ENCODE measurements at places on chromosomes 12 and 14.

GRCh38 chr12:101803978-101804377, 26.8 kb downstream of the GNPTAB start:
- no peak for DNase-seq

DNA sequence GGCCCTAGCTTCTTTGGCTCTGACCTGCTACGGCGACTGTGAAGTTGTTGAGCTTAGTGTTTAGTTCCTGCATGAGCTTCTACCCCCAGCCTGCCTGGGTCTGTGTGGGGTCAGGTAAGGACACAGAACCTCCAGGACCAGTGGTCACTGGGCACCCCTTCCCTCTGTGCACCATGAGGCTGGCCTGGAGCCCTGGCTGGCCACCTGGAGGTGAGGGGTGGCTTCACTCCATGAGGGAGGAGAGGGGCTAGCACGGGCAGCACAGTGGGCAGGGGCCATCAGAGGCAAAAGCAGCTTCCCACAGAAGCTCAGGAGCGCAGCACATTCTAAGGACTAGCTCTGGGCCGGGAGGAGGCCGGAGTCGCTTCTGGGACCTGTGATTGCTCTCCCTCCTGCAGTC, 36.7 kb downstream of the CCDC92 start:
- DNase-seq, result no peak

GRCh38 chr12:18753481-18754123, 15.7 kb downstream of the CAPZA3 start:
- DNase-seq, result no peak

GRCh38 chr14:23056145-23056955, 970 bp downstream of the CDH24 start:
- peak; percentile 84 for DNase-seq

- no peak for DNase-seq
Measured at GRCh38 chr12:42056130-42056529, 88.5 kb downstream of the GXYLT1 start.

- DNase-seq, result no peak
Measured at GRCh38 chr14:93926245-93926872, 785 bp upstream of the FAM181A start.

DNA sequence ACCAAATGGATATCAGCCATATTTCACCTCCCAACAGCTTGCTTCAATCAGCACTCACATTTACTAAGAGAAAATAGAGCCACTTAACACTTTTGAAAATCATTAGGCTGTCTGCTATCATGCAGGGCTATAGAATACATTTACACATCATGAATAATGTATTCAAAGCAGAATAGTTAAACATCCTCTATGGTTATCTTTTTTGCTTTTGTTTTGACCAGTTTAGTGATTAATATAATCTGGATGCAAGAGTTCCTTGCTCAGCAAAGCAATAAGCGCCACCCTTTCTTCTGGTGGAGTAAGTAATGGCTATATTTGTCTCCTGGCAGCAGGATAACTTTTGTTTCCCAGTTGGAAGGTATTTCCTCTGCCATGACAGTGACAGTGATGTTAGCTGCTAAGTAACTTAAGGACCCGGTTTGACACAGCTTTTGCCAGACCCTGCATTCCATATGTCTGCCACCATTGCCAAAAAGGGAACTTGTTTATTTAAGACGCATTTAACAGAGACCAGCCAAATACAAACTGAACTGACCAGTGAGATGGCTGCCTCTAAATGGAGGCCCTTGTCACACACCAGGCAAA, 70.3 kb upstream of the NR2C1 start:
- DNase-seq, result no peak

- DNase-seq, result no peak
Measured at GRCh38 chr12:93793983-93794382, 116.8 kb downstream of the CRADD start.

DNA sequence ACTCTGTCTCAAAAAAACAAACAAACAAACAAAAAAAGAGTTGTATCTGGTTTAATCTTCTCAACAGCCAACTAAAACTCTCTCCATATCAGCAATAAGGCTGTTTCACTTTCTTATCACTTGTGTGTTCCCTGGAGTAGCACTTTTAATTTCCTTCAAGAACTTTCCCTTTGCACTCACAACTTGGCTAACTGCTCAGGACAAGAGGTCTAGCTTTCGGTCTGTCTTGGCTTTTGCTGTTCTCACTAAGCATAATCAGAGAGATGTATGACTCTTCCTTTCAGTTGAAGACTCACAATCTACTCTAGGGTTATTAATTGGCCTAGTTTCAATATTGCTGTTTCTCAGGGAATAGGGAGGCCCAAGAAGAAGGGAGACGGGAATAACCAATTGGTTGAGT, 12.3 kb downstream of the NEMP1 start:
- DNase-seq, result no peak

DNA sequence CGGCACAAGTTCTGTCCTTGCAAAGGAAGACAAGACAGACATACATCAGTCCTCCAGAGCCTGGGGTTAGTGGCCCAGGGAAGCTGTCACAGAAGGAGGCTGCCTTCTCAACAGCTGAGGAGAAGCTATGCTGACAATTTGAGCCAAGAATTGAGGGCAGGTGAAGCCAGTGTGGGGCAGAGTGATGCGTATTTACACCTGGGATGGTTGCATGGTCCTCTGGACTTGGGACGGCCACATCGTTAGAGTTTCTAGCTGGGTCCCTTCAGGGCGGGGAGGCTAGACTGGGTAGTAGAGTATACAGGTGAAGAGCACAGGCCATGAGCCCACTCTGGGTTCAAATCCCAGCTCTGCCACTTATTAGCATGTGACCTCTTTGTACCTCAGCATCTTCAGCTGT, 16.5 kb downstream of the KRT85 start:
- DNase-seq, result no peak

DNA sequence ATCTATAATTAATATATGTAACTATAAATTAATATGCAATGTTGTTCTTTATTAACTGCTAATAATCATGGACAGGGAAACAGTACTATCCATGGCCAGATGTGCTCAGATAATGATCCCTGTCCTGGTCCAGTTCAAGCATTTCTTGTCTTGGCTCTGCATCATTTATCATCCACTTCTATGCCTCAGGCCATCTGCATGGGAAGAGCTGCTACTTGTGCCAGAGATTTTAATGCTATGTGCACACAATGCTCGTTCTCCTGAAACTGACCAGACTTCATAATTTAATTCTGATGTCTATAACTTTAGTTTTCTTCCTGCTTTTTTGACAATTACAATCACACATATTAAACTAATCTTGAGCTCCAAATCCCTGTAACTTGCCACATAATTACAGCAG, 11.2 kb upstream of the TMX1 start:
- no peak for DNase-seq
